A172 (cell line): ENCODE measurements at places on chromosomes 2 and 18. TPM values are rescaled to one million over a fixed set of nuclear protein-coding genes. Genes with fewer than 3 reads are reported as not detected.

CPO gene
- not detected in 2 replicates for total RNA-seq

AQP4 gene
- total RNA-seq: not detected in 2 replicates

MOGAT1 gene
- total RNA-seq: not detected in 2 replicates

GALNT14 gene
- not detected in 2 replicates for total RNA-seq

ALK gene
- 0.07 and 0.26 TPM in 2 replicates for total RNA-seq

IWS1 gene
- 56.2 and 72.9 TPM in 2 replicates for total RNA-seq

MAP3K19 gene
- total RNA-seq: not detected in 2 replicates

ITPRIPL1 gene
- not detected in 2 replicates for total RNA-seq

PLGLB2 gene
- total RNA-seq: 0.50 and 2.4 TPM in 2 replicates

NAT8 gene
- total RNA-seq: not detected in 2 replicates

CERKL gene
- 0.71 and 1.2 TPM in 2 replicates for total RNA-seq

CHST10 gene
- 24.2 and 42.6 TPM in 2 replicates for total RNA-seq

SLC4A3 gene
- 10.9 and 11.4 TPM in 2 replicates for total RNA-seq

SERPINB10 gene
- not detected in 2 replicates for total RNA-seq

NYAP2 gene
- not detected in 2 replicates for total RNA-seq

KIF5C gene
- total RNA-seq: 14.6 and 22.9 TPM in 2 replicates

TMEFF2 gene
- 11.1 and 15.2 TPM in 2 replicates for total RNA-seq

MC5R gene
- 6.7 and 7.5 TPM in 2 replicates for total RNA-seq

TMEM18 gene
- 32.6 and 75.0 TPM in 2 replicates for total RNA-seq

DSC1 gene
- not detected in 2 replicates for total RNA-seq

PRSS56 gene
- total RNA-seq: not detected in 2 replicates

C2orf78 gene
- not detected in 2 replicates for total RNA-seq

MDH1B gene
- 5.4 and 9.2 TPM in 2 replicates for total RNA-seq

TUBB6 gene
- 464 and 479 TPM in 2 replicates for total RNA-seq

TSPYL6 gene
- not detected in 2 replicates for total RNA-seq

CTLA4 gene
- total RNA-seq: not detected in 2 replicates

ALPI gene
- total RNA-seq: not detected in 2 replicates

VPS54 gene
- total RNA-seq: 25.6 and 29.9 TPM in 2 replicates

HOXD3 gene
- 1.0 TPM in 2 replicates for total RNA-seq

SLC19A3 gene
- 0.07 and 0.10 TPM in 2 replicates for total RNA-seq

XIRP2 gene
- total RNA-seq: 1.6 and 1.9 TPM in 2 replicates

ZAP70 gene
- not detected in 2 replicates for total RNA-seq

CELF4 gene
- total RNA-seq: not detected in 2 replicates

CGREF1 gene
- total RNA-seq: 0.17 and 0.40 TPM in 2 replicates

MEP1B gene
- total RNA-seq: not detected in 2 replicates
